Glutamatergic neuron (in vitro differentiated cells): ENCODE measurements at places on chromosomes 11 and 22.

DNA sequence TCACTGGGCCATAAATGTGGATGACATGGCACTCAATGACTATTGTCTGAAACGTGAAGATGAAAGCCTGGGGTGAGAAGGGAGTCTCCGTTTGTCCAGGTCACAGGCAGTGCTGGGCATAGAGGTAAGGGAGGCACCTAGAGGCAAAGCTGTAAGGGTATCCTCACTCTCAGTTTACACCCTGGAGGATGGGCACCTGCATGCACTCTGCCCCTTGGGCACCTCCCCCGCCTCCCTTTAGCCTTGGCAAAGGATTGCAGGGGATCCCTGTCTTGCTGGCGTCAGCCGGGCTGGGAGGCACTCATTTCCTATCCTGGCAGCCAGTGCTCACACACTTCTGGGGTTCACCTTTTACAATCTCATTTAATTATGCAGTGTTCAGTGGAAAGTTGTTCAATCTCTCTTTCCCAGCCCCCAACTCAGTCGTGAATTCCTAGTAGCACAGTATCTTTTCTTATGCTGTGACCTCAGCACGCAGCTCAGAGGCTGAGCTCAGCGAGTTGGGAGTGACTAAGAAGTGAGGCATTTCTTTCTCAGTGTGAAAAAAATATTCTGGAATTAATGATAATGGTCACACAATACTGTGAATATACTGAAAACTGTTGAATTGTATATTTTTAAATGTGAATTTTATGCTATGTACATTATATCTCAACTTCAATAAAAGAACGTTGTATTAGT, 866.6 kb downstream of the BRD1 start:
- no peak for DNase-seq
- H3K27ac ChIP-seq, result no peak overlapping the region
- peaks cover 17% of the 10 kb centered on the region for H3K36me3 ChIP-seq
- H3K4me1 ChIP-seq, result no peaks in the 10 kb centered on the region
- H3K27me3 ChIP-seq, result peaks cover 10% of the 10 kb centered on the region

DNA sequence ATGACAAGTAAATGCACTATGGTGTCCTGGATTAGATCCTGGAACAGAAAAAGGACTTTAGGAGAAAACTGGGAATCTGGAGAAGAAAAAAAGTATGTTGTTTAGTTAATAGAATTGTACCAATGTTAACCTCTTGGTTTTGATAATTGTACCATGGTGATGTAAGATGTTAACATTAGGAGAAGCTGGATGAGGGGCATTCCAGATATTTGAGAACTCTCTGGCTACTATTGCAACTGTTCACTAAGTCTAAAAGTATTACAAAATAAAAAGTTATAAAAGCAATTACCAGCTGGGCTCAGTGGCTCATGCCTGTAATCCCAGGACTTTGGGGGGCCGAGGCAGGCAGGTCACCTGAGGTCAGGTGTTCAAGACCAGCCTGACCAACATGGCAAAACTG, 66.5 kb downstream of the EXT2 start:
- H3K27ac ChIP-seq, result no peak overlapping the region
- peaks cover 4% of the 10 kb centered on the region for H3K36me3 ChIP-seq
- peaks cover 2% of the 10 kb centered on the region for H3K27me3 ChIP-seq
- peaks cover 5% of the 10 kb centered on the region for H3K4me1 ChIP-seq
- no peak overlapping the region for H3K4me3 ChIP-seq
- no peak for DNase-seq

DNA sequence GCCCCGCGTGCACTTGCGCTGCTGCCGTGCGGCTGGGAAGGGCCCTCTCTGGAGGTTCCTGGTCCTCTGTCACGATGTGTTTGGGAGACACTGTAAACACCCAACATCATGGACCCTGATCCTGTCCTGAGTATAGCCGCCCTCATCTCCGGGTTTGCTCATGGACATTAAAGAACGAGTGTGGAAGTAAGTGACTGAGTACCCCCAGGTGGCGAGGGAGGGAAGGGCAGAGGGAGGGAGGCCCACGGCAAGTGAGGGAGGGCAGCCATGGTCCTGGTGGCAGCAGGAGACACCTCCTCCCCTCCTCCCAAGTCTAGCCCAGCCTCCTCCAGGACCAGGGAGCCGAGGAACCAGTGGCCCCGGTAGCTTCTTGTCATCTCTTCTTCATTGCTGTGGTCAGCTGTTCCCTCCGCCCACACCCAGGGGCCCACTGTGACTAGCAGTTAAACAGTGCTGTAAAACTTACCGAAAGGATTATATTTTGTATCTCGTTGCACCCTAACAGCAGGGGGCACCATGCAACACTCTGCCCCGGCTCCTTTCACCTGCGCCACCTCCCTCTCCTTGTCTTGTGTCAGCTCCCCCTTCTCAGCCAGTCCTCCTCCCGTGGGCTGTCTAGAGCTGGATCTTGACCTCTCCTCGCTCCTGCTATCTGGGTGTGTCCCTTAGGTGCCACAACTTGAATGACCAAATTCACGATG, 566.5 kb upstream of the B3GAT1 start:
- no peaks in the 10 kb centered on the region for H3K36me3 ChIP-seq
- peaks cover 5% of the 10 kb centered on the region for H3K27me3 ChIP-seq
- no peaks in the 10 kb centered on the region for H3K4me1 ChIP-seq
- no peak overlapping the region for H3K4me3 ChIP-seq

GRCh38 chr22:38706101-38706900, 557 bp downstream of the GTPBP1 start:
- H3K4me3 ChIP-seq, result peak overlapping the region; percentile 95
- H3K4me1 ChIP-seq, result peaks cover 16% of the 10 kb centered on the region
- no peak overlapping the region for H3K27ac ChIP-seq
- peaks cover 9% of the 10 kb centered on the region for H3K27me3 ChIP-seq
- H3K36me3 ChIP-seq, result no peaks in the 10 kb centered on the region
- DNase-seq, result peak; percentile 54

DNA sequence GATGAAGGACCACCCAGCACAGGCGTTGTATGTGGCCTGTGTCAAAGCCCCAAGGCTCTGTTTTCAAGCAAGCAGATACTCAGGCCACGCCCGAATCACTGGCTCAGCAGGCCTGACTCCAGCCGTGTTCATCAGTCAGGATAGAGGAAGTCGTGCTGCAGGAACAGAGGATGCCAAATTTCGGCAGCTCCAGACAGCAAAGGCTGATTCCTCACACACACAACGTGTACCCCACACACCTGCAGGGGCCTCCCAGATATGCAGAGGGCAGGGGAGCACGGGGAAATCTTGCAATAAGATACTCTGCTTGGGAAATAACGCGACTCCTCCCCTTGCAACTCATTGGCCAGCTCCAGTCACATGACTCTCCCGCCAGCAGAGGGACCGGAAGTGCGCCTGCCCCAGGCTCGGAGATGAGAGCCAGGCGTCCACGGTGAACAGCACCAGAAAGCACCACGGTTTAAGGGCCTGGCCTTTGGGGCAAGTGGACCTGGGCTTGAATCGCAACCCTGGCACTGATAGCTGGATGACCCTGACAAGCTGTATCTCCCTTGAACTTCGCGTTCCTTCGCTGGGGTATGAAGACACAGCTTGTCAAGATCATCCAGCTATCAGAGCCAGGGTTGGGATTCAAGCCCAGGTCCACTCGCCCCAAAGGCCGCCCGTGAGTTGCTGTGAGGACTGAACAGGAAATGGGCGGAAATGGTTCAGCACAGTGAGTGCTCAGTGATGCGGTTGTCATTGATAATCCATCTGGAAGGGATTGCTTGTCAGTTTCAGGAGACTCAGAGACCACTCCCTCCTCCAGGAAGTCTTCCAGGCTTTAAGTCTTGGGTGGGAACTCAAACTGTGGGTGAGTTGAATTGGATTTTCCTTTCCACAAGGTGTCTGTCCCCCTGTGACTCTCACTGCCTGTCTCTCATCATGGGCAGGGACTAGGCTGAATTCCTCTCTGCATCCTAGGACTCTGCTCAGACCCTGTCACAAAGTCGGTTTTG, 88.5 kb downstream of the MYEOV start:
- peaks cover 6% of the 10 kb centered on the region for H3K27me3 ChIP-seq
- no peak overlapping the region for H3K4me3 ChIP-seq
- no peaks in the 10 kb centered on the region for H3K36me3 ChIP-seq
- H3K27ac ChIP-seq, result no peak overlapping the region

DNA sequence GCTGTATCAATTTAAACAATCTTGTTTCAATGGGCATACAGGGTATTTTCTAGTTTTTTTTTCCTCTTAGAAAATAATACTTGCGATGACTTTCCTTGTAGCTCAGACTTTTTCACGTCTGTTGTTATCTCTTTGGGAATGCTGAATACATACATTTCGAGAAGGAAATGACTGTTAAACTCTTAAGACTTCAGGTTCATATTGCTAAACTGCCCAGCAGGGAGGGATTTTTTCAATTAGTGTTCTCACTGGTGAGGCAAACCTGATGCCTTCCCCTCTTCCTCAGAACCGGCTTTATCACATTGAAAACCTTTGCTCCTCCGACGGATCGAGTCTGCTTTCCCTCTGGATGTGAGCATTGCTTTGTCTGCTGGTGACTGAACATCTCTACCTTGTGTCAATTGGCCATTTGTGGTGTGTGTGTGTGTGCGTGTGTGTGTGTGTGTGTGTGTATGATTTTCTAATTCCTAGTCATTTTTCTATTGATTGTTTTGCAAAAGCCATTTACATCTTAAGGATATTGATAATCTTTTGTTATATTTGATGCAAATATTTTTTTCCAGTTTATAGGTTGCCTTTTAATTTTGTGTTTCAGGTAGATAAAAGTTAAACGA, 6.6 kb downstream of the NEAT1 start:
- H3K4me1 ChIP-seq, result peaks cover 32% of the 10 kb centered on the region
- peak overlapping the region; percentile 22 for H3K27ac ChIP-seq
- peak overlapping the region; percentile 36 for H3K4me3 ChIP-seq
- H3K27me3 ChIP-seq, result peaks cover 5% of the 10 kb centered on the region
- peaks cover 4% of the 10 kb centered on the region for H3K36me3 ChIP-seq
- no peak for DNase-seq

DNA sequence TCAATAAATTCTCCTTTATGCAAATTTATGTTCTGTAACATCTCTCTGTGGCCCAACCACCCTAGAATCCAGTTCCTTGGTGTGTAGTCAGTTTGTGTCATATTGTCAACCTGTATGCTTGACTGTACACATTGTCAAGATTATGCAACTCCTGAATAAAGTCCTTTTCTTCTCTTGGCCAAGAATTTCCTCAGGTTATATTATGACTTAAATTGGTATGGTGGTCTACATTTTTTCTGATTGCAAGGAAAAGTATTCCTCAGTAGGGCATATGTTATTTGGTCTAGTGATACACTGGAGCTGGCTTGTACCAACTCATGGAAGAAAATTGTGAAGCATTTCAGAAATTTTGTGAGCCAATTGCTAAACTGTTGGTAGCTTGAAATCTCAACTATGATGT, 482.8 kb upstream of the CHORDC1 start:
- no peaks in the 10 kb centered on the region for H3K27me3 ChIP-seq
- H3K4me1 ChIP-seq, result no peaks in the 10 kb centered on the region
- no peaks in the 10 kb centered on the region for H3K36me3 ChIP-seq
- no peak overlapping the region for H3K27ac ChIP-seq
- H3K4me3 ChIP-seq, result no peak overlapping the region
- DNase-seq, result no peak

GRCh38 chr11:62001450-62002191, 34.2 kb upstream of the FTH1 start:
- no peaks in the 10 kb centered on the region for H3K27me3 ChIP-seq
- H3K36me3 ChIP-seq, result peaks cover 7% of the 10 kb centered on the region

- H3K27me3 ChIP-seq, result peaks cover 3% of the 10 kb centered on the region
- H3K27ac ChIP-seq, result no peak overlapping the region
- no peak overlapping the region for H3K4me3 ChIP-seq
- H3K4me1 ChIP-seq, result peaks cover 47% of the 10 kb centered on the region
- H3K36me3 ChIP-seq, result peaks cover 3% of the 10 kb centered on the region
These were observed 143.8 kb downstream of the ST3GAL4 start for GRCh38 chr11:126499131-126499752.

- no peak for DNase-seq
- H3K27me3 ChIP-seq, result peaks cover 2% of the 10 kb centered on the region
- H3K36me3 ChIP-seq, result no peaks in the 10 kb centered on the region
These were observed 84.9 kb downstream of the C11orf91 start for GRCh38 chr11:33615751-33616150.

DNA sequence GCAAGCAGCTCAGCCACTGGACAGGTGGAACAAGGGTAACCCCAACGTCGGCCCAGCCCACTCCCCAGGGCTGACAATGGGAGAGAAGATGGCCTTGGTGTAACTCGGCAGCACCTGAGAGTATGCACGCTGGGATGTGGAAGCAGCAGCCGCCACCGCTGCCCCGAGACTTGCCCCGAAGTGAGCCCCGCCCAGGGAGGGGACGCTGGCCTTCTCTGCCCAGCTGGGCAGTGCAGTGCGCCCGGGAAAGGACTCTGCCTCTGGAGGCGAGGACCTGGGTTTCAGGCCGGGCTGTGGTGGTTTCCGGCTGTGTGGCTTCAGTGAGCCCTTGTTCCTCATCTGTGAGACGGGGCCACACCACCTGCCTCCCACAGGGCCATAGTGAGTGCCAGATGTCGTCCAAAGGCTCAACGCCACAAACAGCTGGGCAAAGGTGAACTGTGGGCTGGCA, 8.6 kb upstream of the POLDIP3 start:
- DNase-seq, result no peak
- no peaks in the 10 kb centered on the region for H3K36me3 ChIP-seq
- no peak overlapping the region for H3K27ac ChIP-seq

DNA sequence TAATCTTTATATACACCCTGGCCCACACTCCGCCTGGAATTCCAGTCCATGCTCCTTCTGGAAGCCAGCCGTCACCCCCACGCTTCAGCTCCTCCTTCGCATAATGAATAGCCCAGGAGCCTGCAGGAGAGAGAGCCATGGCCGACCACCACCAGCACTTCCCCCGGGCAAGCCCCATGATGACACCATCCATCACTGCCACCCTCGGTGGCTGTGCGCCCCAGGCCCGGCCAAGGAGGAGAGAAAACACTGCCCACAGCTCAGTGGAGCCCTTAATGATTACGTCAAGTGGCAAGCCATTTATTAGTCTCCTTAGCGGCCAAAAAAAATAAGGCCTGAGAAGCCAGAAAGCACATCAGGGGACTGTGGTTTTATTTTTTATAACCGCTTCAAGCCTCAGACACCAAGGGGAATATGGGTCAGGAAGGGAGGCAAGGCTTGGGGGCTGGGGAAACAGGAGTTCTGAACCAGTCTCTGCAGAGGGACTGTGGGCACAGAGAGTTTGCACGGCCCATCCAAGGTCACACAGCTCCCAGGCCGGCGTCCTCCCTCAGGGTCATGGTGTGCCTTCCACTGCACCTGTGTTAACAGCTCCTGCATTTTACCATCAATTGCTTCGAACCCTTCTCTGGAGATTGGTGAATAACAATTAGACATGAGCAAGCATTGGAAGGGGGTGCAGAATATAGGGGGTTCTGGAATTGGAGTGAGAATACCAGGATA, 134.3 kb downstream of the MN1 start:
- peaks cover 2% of the 10 kb centered on the region for H3K27me3 ChIP-seq
- H3K4me1 ChIP-seq, result peaks cover 11% of the 10 kb centered on the region
- DNase-seq, result no peak
- no peak overlapping the region for H3K4me3 ChIP-seq
- peaks cover 8% of the 10 kb centered on the region for H3K36me3 ChIP-seq
- no peak overlapping the region for H3K27ac ChIP-seq

- no peak for DNase-seq
- H3K36me3 ChIP-seq, result no peaks in the 10 kb centered on the region
- peaks cover 16% of the 10 kb centered on the region for H3K4me1 ChIP-seq
- H3K27ac ChIP-seq, result no peak overlapping the region
- H3K4me3 ChIP-seq, result no peak overlapping the region
These were observed 98.2 kb downstream of the LDLRAD3 start for GRCh38 chr11:36041988-36042611.
